ENCODE measurements at places on chromosomes 5 and 9.

DNA sequence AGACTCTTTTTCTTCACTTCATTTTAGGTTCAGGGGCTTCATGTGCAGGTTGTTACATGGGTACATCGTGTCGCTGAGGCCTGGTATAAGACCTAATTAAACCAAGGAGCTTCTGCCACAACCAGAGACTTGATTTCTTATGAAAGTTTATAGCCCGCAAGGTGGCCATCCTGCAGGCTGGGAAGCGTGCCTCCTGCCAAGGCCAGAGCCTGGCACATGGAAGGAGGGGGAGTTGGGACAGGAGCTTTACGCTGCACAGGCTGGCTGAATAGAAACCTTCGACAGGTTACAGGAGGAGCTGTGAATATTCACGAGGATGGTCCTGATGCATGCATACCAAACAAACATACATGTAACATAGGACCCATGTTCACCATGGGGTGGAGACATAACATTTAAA lies 50.1 kb upstream of the SIMC1 start:
- H3K4me1 ChIP-seq, result no peaks in the 10 kb centered on the region
- no peak overlapping the region for H3K4me3 ChIP-seq
- peaks cover 4% of the 10 kb centered on the region for H3K27me3 ChIP-seq
- no peak overlapping the region for H3K27ac ChIP-seq
- no peak for DNase-seq

GRCh38 chr9:127092041-127092608 lies 30.3 kb downstream of the ANGPTL2 start:
- no peaks in the 10 kb centered on the region for H3K4me1 ChIP-seq
- H3K4me3 ChIP-seq, result no peak overlapping the region
- no peak for DNase-seq
- H3K36me3 ChIP-seq, result no peaks in the 10 kb centered on the region
- H3K27ac ChIP-seq, result no peak overlapping the region
- peaks cover 10% of the 10 kb centered on the region for H3K27me3 ChIP-seq

GRCh38 chr5:120327180-120327579 lies 136.9 kb upstream of the PRR16 start:
- DNase-seq, result no peak
- H3K36me3 ChIP-seq, result no peaks in the 10 kb centered on the region
- no peaks in the 10 kb centered on the region for H3K4me1 ChIP-seq

DNA sequence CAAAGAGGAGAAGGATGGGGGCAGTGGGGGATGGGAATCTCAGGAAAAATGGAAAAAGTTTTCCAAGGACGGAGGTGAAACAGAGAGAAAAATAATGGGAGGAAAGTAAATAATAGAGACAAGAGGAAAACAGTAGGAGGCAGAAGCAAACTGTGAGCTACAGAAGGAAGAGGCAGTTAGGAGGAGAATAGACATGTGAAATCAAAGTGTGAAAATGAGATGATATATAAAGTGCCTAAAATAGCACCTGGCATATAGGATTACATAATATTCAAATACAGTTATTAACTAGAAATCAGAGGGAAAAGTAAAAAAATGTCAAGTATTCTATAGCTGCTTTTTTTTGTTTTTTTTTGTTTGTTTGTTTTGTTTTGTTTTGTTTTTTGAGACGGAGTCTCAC lies 44.0 kb upstream of the PLIN2 start:
- H3K27me3 ChIP-seq, result no peaks in the 10 kb centered on the region
- peak overlapping the region; percentile 11 for H3K27ac ChIP-seq
- H3K36me3 ChIP-seq, result no peaks in the 10 kb centered on the region
- H3K4me3 ChIP-seq, result no peak overlapping the region
- H3K4me1 ChIP-seq, result peaks cover 32% of the 10 kb centered on the region
